Urinary bladder (tissue), 4 donors: ENCODE measurements at places on chromosomes 7 and 10.

DNA sequence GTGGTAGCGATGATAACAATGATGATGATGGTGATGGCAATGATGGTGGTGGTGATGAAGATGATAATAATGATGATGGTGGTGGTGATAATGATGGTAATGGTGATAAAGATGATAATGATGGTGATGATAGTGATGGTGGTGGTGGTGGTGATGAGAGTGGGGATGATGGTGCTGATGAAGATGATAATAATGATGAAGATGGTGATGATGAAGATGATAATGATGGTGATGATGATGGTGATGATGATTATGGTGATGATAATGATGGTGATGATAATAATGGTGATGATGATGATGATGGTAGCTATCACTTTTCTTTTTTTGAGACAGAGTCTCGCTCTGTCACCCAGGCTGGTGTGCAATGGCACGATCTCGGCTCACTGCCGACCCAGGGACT lies 144.5 kb upstream of the PCBD1 start:
- DNase-seq = no peak

DNA sequence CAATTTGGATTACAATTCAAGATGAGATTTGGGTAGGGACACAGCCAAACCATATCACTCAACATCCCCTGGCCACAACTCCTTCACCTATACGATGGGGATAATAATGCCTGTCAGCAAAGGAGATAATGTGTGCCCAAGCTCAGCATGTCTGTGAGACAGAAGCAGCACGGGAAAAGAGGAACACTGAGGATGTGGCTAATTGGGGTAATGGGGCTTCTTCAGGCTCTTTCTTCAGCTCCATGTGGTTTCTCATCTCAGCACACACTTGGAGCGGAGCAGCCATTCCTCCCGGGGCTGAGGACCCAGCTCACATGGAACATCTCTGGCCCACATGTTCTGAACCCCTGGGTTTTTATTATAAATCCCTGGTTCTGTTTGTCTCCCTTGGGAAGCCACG lies 136.0 kb upstream of the NAMPT start:
- DNase-seq = no peak

DNA sequence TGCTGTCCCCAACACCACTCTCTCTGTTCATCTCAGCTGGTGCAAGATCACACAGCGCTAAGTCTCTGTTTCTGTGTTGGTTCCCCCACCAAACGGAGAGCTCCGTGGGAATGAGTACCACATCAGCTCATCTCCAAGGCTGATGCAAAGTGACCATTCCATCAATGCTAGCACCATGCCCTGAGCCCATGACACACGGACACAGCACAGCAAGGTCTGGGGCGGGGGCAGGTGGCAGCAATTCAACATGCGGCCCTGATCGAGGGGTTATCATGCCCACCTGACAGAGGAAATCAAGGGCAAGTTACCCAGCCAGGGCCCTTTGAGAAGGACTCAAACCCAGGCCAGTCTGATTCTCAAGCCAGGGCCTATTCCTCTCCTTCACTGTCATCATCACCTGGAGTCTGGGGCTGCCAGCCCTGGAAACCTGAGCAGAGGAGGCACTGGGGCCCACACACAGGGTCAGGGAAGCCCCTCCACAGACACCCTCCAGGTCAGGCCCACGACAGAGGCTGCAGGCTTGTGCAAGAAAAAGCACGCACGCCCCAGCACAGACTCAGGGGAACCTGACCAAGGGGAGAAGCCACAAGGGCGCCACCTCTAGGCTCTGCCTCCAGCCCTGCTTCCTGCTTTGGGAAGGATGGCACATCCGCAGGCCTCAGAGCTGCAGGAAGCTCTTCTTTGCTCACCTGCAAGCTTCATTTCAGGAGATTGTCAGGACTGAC lies 74.8 kb downstream of the GRID1 start:
- no peak for DNase-seq

DNA sequence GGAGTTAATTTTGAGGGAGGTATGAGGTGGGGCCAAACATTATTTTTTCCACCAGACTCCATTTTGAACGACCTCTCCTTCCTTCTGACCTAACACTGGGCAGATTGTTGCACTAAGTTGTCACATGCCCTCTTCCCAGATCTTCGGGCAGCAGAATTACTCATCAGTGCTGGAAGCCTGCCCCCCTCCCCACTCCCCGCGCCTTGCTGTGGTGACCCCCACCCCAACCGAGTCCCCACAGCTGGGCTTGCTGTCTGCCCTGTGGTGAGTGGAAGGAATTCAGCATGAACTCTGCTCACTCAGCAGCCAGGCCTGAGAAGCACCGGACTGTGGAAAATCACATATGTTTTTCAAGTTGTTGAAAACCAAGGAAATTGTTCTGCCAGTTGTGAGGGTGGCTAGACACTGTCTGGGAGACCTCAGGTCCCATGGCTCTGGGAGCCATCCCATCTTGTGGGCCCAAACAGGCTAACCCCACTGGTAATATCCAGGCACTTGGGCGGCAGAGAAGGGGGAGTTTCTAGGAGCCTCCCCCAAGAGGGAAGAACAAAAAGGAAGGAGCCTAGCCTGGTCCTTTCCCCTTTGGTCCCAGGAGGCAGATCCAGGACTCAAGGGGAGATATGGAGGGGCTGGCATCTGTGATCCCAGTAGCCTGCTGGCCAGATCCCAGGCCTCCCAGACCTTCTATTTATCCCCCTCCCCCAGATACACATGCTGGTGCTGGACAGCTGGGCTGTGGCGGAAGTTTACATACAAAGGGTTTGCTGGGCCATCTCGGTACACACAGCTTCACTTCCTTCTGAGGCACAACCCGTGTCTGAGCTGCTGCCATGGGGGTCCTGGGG lies 3.5 kb upstream of the AEBP1 start:
- no peak for DNase-seq

DNA sequence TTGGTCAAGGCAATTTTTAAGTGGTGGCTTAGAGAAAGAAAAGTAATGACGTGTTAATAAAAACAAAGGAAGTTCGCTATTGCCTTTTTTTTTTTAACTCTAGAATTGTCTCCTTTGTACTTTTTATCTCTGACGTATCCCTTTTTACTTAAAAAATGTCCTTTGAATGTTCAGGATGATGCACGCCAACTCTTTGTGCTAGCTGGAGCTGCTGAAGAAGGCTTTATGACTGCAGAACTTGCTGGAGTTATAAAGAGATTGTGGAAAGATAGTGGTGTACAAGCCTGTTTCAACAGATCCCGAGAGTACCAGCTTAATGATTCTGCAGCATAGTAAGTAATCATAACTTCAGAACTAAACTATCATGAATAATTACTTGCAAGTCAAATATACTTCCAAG lies 64.4 kb downstream of the GNAI1 start:
- DNase-seq = no peak

DNA sequence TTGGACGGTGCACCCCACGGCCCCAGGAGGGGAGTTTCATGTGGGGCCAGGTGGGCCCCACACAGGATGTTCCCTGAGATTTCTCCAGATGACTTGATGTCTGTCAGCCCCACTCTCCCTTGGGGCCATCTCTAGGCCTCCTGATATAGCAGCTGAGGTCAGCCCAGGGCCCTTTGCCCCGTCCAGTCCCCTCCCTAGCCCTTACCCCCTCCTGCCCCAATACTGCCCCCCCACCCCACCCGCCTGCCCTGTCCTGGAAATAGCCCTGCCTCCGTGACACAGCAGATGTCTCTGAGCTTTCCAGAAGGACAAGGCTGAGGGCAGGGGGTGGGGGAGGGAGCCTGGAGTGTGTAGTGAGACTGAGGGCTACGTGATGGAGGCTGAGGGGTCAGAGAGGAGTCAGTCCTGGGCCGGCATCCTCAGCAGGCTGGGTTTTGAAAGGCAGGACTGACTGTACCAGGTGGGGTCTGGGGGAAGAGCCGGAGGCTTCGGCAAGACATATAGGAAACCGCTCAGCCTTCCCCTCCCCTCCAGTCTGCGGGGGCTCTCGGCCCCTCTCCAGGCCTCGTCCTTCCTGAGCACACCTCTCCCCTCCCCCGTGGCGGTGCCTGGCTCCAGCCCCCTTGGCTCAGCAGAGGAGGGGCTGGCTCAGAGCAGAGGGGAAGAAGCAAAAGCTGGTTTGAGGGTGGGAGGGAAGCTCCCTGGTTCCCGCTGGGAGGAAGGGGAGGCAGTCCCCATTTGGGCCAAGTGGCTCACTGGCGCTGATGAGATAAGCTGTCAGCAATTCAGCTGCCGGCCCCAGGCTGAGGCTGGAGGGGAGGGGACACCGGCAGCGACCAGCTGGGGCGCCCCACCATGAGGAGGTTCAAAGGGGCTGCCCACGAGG lies 2.0 kb downstream of the FLNC start:
- DNase-seq = peak; percentile 59

GRCh38 chr10:129417870-129418269 lies 49.2 kb upstream of the MGMT start:
- no peak for DNase-seq

GRCh38 chr10:62759599-62760175 lies 44.8 kb upstream of the ADO start:
- DNase-seq = no peak

DNA sequence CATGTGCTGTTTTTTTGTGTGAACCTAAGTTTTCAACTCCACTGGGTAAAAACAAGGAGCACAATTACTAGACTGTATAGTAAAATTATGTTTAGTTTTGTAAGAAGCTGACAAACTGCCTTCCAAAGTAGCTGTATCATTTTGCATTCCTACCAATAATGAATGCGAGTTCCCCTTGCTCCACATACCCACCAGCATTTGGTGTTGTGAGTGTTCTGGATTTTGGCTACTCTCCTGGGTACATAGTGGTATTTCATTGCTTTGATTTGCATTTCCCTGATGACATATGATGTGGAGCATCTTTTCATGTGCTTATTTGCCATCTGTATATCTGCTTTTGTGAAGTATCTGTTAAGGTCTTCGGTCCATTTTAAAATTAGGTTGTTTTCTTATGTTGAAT lies 178.2 kb downstream of the HIBADH start:
- no peak for DNase-seq

- no peak for DNase-seq
These were observed 169.6 kb downstream of the C7orf25 start for GRCh38 chr7:42742318-42742717.

DNA sequence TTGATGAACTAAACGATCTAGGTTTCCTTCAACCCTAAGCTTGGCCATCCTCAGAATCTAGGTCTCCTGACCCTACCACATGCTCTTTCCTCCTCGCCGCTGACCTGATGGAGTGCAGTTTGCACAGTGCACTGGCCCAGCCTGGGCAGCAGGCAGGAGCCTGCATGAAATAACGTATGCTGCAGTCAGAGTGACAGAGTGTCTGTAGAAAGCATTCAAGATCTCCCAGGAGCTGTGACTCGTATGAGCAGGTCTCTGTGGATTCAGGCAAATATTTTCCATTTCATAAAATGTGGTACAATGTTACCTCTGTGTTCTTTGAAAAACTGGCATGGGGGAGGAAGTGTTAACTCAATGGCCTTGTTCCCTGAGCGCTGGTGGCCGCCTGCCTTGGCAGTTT lies 441.8 kb downstream of the RPS24 start:
- no peak for DNase-seq

- no peak for DNase-seq
These were observed 222.2 kb upstream of the CXCL12 start for GRCh38 chr10:44607116-44607515.

- DNase-seq = no peak
These were observed 18.4 kb upstream of the MAP3K8 start for GRCh38 chr10:30415593-30415992.

DNA sequence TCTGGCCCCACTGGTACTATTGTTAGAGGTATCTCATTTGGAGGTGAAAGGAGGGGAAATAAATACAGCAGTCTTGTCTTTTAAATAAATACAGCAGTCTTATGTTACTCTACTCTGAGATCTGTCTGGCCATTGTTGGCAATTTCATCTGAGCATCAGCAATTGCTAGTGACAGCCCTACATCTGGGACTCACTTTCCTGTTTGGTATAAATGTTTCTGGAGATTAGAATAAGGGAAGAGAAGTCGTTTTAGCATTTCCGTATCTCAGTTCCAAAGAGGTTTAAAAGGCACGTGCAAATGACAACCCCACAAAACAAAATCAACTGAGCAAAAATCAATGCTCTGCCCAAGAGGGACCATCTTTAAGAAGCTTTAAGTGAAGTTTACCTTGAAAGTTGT lies 18.1 kb upstream of the CNNM2 start:
- DNase-seq = no peak

- DNase-seq = no peak
These were observed 1.9 kb upstream of the ARL4A start for GRCh38 chr7:12685550-12685949.

GRCh38 chr7:136403591-136403990 lies 426.4 kb upstream of the MTPN start:
- DNase-seq = no peak

DNA sequence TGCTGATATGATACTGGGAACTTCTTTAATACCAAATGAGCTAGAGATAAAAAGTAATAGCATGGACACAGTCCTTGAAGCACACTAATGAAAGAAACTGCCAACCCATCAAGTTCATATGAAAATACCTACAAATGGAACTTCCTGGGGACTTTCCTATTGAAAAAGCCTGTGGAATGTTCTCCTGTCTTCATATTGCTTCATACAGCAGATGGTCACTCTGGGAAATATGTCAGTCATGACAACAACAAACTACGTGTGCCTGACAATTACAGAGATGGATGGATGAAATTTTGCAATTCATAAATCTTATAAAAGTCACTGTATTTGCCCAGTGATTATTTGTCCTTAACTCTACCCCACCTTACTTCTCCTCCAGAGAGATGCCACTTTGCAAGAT lies 106.6 kb upstream of the COL1A2 start:
- no peak for DNase-seq

DNA sequence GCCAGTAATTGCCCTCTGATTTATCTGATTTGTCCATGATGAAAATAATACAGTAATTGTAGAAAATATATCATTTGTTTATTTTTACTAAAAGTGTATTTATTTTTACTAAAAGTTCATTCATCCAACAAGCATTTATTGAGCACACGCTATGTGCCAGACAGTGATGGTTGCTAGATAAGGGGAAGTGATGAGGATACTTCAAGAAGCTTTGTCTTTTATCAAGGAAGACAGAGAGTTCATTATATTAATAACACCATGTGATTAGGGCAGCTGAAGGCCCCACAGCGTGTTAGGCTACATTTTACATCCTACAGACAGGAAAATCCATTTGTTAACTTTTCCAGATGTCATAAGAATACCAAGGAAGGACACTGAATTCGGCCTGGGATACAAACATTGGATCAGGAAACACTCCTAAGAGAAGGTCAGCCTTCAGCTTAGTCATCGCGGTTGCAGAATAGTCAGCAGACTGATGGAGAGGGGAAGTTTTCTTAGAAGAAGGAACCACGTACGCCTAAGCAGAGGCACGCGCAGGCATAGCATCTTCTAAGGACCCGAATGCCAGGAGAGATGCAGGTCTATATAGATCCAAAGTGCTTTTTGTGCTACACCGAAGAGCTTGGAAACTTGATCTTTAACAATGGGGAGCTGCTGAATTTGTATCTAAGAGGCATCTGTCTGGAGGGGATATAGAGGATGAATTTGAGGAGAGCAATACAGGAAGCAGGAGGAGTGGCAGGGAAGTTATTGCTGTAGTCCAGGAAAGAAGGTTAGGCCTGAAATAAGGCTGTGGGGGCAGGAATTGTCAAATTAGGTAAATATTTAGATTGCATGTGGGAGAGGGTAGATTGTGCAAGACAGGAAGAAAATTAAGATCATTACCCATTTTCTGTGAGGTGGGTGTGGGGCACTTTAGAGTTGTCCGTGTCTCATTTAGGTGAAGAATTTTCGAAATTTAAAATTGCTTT lies 85.7 kb downstream of the LRGUK start:
- DNase-seq = no peak
